ENCODE measurements at places on chromosomes 7 and 10.
A peak's percentile ranks its signal among the peaks of the same experiment; 100 is the strongest.

- peak; percentile 14 for DNase-seq
These were observed 99.6 kb upstream of the NAMPT start for GRCh38 chr7:106384373-106384772.

DNA sequence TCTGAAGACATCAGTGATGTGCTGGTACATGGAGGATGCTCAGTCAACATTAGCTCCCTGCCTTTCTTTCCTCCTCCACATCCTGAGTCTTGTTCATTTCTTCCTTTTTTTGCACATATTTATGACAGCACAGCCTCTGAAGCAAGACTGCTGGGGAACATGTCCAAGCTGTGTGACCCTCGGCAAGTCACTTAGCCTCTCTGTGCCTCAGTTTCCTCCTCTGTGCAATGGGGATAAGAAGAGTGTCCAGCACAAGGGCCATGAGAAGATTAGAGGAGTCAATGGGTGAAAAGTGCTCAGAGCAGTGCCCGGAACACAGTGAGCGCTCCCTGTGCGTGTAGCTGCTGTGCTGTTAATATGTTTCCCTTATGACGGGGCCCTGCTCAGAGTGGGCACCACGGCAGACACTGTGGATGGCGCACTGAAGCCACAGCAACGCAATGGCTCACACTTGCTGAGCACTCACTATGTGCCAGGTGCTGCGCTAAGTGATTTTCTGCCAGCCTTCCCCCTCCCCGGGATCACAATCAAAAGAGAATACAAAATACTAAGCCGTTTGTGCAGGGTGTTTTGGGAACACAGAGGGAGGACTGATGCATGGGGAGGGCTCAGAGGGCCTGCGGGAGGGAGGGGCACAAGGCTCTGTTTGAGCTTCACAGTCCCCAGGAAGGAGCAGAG lies 28.7 kb downstream of the ZCCHC24 start:
- DNase-seq: no peak

DNA sequence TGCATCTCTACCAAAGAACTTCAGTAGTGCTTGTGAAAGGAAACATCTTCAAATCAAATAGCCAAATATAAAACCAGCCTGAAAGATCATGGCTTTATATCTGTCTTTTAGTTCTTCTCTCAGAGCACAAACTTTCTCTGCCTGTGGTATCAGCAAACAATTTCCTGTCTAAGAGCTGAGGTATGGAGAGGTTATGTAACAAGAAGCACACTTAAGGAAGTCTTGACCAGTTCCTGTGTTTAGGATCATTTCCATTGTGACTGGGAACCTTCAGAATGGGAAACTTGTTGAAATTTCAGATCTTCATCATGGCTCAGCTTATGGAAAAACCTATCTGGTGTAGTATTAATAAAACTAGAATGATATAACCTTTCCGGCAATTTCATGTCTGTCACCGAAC lies 148.8 kb downstream of the MBL2 start:
- DNase-seq: no peak

- no peak for DNase-seq
These were observed 479.7 kb downstream of the KIF20B start for GRCh38 chr10:90180886-90181691.

DNA sequence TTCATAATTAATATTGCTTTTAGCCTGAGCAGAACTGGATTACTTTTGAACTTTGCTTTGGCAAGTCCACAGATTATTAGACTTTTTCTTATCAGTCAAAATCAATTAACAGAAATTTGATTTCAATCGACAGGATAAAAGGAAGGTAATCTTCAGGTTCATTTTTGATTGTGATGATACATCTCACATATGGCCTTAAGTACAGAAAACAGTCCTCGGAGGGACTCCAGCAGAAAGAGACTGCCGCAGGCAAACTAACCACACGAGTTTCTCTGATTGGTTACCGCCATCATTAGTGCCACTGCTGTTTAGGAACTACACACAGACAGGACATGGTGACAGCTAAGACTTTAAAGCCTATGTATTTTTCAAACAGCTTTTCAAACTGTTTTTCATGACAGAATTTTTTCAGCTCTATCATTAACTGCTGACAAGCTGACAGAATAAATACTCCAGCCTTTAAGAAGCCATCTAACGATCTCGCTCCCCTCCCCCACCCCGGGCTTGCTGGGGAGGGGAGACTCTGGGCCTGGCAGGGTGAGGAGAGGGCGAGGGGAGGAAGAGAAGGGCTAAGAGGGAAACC lies 668.2 kb downstream of the KCNMA1 start:
- DNase-seq: no peak

GRCh38 chr7:140650367-140650766 lies 9.8 kb upstream of the DENND2A start:
- no peak for DNase-seq

DNA sequence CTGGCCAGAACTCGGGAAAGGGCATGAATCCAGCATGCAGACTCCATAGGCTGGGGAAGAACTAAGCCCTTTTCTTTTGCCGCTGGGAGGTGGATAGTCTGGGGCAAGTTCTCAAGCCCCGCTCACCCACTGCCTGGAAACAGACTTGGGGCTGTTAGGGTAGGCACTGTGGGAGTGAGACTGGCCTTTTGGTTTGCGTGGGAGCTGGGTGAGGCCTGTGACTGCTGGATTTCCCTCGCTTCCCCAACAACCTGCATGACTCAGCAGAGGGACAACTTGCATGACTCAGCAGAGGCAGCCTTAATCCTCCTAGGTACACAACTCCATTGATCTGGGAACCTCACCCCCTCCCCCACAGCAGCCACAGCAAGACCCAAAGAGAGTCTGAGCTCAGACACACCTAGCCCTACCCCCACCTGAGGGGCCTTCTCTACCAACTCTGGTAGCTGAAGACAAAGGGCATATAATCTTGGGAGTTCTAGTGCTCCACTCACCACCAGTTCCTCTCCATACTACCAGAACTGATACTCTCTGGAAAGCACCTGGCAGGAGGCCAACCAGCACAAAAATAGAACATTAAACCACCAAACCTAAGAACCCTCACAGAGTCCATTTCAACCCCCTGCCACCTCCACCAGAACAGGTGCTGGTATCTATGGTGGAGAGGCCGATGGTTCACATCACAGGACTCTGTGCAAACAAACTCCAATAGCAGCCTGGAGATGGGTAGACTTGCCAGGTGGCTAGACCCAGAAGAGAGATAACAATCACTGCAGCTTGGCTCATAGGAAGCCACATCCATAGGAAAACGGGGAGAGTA lies 81.4 kb upstream of the LAMB4 start:
- peak; percentile 99 for DNase-seq

DNA sequence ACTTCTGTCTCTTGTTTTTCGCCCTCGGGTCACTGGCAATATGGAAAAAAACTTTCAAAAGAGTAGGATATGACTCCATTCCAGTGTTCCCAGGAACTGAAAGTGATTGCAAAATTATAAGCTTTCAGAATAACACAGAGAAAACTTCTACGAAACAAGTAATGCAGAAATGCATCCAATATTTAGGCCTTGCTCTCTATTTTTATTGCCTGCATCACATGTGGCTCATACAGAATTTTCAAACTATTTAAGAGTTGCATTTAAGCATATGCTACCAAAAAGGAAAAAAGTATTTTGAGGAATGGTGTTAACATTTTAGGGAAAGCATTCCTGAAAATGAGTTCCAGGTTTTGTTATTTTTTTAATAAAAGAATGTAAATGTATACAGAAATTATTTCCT lies 228.0 kb downstream of the CACNB2 start:
- DNase-seq: no peak

DNA sequence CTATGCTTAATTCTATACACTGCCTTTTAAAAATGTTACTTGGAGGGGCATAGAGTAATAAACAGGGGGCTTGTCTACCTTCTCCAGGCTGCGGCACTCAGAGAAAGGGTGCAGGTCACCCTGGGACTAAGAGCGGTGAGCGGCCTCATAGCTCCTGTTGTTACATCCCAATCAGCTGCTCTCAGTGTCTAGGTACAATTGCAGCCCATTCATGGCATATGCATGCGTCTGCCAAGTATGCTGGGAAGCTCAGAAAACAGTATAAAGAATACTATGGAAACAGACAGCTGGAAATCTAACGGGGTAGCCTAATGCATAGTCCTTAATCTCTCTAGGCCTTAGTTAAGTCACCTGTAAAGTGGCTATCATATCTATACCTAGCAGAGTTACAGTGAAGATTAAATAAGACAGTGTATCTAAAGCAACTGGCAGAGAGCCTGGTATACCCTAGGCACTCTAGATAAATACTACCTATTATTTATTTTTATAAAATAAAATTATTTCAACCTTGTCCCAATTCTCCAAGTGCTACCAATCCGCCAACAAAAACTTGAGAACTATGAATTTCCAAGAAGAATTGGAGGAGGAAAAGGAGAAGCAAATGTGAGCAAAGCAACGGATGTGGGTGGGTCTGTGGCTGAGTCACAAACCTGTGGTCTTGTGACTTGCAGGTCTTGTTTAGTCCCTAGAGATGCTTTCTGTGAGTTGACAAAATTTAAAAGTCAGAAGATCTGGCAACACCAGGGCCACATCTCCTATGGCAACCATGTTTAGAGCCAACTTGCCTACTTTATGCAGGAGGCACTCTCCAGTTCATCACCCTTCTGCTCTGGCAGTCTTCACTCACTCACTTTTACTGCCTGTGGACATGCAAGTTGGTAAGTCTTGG lies 183.0 kb downstream of the RAPGEF5 start:
- no peak for DNase-seq

DNA sequence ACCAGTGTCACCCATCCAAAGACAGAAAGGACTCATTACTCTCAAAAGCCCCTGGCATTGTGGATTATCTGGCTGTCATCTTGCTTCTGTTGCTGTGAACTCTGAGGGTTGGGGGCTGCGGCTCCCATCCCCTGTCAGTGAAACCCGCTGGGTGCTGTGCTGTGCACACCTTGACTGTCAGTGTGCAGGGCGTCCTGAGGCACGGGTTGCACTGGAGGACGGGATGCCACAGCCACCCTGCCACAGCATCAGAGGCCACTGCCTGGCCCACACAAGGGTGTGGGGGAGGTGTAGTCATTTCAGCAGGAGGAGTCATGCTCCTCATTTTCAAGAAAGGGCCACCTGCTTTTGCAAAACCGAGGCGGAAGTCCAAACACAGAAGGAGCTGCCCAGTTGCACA lies 245.8 kb downstream of the GLRX3 start:
- DNase-seq: no peak

DNA sequence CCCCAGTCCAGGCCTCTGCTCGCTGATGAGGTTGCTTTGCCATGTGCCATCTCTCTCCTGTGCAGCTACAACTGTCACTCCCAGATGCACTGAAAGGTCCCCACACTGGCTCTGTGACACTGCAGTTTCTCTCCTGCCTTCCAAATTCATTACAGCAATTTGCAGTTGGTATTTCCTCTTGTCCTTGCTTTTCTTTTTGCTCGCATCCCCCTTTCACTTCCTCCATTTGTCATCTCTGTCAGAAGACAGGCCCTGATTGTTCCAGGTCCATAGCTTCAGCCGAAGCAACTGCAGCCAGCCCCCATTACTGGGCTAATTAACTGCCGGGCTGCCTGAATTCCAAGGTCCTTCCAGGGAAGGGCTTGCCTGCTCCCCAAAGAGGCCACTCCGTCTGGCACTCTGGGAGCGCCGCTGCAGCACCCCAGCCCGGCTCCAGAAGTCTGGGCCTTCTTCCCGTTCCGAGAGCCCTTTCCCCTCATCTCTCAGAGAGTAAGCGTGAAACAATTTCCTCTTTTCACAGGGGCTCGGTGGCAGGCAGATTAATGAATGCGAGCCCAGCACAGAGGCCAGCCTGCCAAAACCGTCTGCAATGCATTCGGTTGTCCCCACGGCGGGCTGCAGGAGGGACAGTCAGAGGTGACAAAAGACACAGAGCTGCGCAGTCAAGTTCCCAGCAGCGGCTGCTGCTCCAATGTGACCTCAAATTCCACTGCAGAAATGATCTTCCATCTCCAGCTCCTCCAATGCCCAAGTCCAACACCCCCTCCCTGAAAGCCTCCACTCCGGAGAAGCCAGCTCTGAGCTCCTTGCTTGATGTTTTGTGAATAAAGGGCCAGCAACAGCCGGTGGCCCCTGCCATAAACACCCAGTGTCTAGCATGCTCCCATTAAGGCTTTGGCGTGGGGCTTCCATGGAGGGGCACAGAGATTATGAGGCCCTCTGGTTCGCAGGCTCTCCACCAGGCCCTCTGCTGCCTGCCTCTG lies 279.4 kb upstream of the HABP2 start:
- no peak for DNase-seq

DNA sequence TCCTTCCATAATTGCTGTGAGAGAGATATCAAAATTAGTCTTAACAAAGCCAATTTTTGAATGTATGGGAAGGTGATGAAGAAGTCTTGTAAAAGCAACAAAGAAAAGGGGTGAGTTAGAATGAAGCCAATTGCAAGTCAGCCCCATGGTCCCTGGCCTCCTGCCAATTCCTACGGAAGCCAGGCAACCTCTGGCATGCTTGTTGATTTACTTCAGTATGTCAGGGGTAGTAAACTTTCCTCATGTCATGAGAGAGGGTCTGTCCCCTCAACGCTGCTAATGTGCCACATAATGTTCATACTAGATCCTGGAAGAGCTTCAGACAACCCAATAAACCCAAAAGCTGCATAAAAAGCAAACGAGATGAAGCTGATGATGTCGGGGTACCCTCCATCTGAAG lies 159.1 kb upstream of the YAE1 start:
- no peak for DNase-seq

- peak; percentile 86 for DNase-seq
These were observed 82.0 kb upstream of the GTF2IRD1 start for GRCh38 chr7:74371381-74372341.

DNA sequence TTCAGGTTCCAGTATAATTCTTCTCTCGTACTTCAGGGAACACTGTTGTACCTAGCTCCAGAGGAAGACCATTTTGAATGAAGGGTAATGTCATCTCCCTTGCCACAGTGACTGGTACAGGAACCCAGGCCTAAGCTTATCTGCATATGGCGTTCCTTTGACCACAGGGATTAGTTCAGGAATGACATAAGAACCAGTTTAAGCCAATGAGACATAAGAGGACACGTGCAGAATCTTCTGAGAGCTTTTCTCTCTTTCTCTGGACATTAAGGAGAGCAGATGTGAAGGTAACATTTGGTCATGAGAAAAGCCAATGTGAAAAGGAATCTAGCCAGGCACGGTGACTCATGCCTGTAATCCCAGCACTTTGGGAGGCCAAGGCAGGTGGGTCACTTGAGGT lies 21.8 kb upstream of the HIBADH start:
- DNase-seq: no peak

DNA sequence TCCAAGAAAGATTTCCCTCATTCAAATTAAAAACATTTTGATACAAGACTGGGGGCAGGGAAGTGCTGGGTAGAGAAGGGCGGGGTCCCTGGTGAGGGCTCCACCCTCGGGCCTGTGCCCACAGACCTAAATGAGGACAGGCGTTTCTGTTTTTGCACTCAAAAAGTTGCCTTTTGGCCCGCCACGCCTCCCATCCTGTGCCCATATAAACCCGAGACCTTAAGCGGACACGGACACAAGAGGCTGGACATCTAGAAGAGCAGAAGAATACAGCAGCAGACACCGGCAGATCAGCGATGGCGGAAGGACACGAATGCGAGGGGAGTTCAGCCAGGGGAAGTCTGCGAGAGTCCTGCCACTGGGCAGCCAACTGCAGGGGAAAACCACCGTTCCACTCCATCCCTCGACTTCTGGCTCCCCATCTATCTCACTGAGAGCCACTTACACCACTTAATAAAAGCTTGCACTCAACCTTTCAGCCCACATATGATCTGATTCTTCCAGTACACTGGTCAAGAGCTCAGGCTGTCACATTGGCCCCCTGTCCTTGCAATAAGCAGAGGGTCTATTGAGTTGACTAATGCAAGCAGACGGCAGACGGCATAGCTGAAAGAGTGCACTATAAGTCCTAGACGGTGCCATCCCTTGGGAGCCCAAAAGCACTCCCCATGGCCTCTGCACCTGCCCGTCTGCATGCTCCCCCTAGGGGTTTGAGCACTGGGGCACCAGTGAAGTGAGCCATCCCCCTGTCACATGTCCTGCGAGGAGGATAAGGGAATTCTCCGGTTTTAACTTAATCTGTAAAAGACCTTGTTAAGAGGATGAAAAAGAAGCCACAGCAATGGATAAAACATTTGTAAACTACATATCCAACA lies 181.8 kb upstream of the PRSS1 start:
- no peak for DNase-seq

Data from DMS53 (cell line).